ENCODE measurements at places on chromosomes 4 and X. TPM values are rescaled to one million over a fixed set of nuclear protein-coding genes. Genes with fewer than 3 reads are reported as not detected.
A peak's percentile ranks its signal among the peaks of the same experiment; 100 is the strongest.

DNA sequence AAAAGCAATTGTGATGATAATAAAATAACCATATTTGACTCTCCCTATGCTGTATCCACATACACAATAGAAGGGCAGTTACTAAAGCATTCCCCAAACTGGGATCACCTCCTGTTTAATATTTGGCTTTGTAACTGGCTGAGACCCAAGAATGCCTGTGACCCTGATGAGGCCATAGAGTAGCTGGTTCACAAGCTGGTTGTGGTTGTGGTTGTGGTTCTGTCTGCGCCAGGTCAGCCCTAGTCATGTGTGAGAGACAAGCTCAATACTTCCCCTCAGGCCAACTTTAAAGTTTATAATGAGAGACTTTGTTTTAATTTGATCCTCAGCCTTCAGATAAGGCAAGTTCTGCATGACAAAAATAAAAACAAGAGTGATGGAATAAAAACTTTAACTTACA, 209.9 kb downstream of the PARM1 start:
- no peak for DNase-seq

DNA sequence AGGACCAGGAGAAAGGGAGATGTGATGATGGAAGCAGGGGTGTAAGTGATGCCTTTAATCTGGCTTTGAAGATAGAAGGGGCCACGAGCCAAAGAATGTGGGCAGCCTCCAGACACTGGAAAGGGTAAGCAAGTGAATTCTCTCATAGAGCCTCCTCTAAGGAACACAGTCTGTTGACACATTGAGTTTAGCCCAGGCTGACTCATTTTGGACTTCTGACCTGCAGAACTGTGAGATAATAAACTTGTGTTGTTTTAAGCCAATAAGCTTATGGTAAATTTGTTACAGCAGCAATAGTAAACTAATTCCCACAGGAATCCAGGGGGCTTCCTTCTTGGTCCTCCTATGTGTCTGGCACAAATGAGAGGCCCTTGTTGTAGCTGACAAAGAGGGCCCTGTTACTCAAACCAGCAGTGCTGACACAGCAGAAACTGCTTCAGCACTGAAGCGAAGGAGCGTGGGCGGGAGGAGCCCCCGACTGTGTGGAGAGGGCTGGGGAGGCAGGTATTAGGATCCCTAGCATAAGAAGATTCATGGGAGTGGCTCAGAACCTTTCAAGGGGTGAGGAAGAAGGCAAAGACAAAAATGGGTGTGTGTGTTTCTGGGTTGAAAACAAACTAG, 268.7 kb downstream of the NR3C2 start:
- DNase-seq: no peak

DNA sequence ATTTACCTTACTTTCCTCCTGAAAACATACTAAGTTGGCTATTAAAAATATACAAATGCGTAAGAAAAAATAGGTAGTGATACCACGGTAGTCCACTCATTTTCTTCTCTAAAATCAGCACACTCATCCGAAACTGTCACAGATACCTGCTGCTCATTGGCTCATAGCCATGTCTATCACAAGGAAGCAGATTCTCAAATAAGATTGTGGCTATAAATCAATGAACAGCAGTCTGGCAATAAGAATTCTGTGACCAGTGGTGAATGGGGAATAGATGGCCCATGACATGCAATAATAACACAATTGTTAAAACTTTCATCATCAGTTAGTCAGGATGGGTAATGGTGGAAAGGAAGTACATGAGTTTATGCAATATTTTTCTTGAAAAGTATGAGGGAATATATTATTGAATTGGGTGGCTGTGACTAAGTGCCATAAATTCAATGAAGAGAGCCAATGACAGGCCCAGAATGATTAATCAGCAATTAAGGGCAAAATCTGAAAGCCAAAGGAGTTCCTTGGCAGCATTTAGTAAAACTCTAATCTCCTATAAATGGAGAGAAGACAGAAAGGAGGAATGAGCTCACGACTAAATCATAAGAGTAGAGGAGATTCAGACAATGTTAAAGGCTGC, 202.3 kb upstream of the NEIL3 start:
- DNase-seq: no peak

DNA sequence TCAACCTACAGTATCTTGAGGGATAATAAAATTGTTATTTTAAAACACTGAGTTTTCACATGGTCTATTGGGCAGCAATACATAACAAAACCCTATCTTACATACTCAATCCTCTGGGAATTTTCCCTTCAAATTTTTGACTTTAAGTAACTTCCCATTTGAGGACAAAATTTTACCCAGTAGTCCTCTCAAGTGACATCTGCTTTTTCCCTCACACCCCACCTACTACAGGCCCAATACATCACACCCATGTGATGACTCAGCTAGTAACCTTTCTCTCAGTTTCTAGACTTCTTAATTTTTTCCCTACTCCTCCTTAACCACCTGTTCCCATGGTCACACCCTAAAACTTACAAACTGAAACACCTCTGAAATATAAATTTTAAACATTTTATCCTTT, 12.2 kb upstream of the RAP1GDS1 start:
- no peak for DNase-seq

DNA sequence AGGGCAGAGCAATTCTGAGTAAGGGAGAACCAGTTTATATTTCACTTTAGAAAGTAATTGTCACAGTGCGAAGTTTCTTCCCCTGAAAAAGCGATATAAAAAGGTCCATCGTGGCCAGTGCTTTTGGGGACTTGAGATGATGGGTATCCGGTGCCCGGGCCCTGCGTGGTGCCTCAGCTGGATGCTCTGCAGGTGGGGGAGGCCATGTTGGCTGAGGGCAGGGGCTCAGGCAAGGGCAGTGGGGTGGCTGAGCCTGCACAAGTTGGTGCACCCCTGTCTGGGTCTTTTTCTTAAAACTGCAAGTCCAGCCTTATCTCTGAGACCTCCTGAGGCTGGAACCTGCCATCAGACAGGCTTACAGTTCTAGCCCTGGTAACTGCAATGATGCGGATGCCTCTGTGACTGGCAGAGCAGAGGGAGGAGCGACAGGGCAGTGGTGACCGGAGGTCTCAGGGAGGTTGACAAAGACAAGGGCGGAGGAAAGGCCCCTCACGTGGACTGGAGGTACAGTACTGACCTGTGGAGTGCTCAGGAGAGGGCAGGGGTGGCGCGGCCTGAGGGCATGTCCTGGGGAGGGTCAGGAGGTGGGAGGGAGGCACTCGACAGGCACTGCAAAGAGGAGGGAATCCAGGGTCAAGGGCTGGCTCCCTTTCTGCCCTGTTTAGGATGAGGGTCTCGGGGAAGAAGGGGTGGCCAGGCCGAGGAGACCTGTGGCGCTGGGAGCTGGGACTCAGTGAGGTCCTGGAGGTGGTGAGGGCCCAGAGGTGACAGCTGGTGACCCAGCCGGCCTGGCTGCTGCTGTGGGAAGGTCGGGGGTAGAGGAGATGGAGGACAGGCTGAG, 1.8 kb downstream of the RGS12 start:
- DNase-seq: no peak

DNA sequence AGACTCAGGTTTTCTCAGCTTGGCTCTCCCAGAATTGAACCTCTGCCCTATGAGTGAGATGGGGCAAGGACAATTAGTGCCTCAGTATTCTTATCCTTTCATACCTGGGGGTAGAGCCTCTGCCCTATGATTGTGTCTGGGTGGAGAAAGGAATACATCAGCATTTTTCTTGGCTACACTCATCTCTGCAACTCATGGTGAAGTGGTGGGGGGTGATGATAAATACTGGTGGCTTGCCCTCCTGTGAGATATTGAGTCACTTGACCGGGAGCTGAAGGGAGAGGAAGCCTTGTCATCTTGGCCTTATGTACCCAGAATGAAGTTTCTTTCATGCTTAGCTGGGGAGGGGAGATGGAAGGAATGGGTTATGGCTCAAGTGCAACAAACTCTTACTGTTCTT, 71.3 kb upstream of the ENOX2 start:
- DNase-seq: no peak

DNA sequence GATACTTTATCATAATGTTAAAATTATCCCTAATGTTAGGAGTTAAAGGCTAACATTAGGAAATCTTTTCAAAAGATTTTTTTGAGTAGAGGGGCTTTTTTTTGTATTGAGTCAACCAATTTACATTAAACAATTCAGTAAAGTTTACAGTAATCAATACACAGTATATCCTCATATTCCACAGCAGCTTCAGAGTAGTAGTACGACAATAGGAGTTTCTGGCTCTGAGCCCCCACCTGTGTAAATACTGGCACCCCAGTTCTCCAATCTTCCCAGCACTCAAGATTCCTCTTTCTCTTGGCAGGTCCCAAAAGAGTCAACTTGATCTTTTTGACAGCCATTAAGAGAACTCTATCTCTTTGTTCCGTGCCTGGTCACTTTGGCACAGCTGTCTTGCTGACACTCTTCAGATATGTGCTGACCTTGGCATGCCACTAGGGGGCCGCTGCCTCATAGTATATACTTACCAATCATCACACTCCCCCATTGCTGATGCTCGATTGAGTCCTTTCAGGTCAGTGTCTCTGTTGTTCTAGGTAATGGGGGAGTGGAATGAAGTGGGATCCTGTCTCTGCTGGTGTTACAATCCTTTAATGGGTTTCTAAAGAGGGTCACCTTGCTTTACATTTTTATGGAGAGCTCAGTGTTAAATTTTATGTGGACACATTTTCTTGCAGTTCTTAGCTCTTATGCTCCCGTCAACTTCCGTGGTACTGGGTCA, 19.5 kb upstream of the CCNI start:
- peak; percentile 83 for DNase-seq

DNA sequence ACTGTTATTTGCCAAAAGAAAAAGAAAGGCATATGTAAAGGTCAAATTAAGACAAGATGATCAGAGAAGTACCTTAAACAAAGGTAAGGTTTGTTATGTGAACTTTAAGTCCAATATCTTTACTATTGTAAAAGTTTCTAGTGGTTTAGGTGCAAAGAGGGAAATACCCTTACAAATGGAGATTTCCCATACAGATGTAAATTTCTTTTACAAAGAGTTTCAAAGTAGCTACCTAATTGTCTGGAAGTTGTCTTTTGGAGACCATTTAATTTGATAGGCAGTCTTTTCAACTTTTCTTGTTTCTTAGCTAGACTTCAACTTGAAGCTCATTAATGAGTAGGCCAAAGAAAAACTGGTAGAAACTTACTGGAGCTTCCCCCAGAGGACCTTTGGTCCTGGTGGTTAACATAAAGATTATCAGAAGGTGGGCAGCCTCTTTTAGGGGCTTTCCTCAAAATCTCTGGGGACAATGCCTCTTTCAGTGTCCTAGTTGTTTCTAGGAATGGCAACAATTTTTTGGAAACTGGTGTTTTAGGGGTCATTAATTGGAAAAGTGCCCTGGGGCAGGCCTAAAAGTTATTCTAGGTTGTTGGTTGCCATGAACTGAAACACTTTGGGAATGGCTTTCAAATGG, 297.3 kb downstream of the GUCY2F start:
- DNase-seq: no peak

- DNase-seq: no peak
Measured at GRCh38 chrX:119895843-119896326, at the start of gene AKAP14. AKAP14 (plus strand) TSS chrX:119895893; CDS start chrX:119903224, 7,331 bp downstream.

DNA sequence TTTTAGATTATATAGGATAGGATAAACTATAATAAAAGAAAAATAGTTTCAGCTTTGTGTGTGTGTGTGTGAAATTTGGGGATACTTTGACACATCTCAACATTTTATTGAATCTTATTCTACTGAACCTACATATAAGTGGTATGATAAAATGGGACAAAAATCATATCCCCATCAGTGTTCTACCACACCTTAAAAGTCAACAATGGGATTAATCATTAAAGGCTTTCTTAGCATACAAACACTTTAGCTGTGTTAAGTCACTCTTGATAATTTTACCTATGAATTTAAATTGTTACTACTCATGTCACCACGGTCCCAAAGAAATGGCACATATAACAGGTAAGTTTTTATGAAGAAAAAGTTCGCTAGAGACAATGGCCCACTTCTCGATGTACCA, 37.7 kb upstream of the LRBA start:
- no peak for DNase-seq

DNA sequence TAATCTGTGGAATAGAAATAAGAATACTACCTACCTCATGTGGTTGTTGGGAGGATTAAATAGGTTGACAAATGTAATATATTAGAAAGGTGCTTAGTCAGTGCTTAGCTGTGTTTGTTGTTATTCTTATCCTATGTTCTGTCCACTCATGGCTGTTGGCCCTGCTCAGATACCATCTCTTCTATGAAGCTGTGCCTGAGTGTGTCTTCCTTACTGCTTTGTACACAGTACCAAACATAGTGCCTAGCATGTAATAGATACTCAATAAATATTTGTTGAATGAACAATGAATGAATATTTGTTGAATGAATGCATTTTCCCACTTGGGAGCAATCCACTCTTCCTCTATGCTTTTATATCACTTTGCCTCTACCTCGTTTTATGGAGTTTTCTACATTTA, 57.2 kb downstream of the NHS start:
- DNase-seq: no peak

GRCh38 chrX:24982306-24982965, 33.3 kb downstream of the ARX start:
- no peak for DNase-seq

DNA sequence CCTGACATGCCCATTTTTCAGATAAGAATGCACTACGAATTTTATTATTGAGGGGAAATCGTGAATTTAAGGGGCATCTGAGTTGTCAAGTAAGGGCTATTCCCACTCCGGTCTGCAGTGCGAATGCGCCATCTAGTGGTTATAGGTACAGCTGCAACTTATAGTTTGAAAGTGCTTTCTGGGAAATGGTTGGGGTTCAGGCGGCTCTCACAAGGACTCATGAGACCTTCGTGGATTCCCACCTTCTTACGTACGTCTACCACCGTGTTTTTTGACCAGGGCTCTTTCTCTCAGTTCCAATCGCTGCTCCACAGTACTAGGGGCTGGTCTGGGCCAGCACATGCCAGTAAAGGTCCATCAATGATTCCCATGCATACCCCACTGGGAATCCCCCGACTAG, 12.3 kb downstream of the MSL3 start:
- DNase-seq: peak; percentile 21

DNA sequence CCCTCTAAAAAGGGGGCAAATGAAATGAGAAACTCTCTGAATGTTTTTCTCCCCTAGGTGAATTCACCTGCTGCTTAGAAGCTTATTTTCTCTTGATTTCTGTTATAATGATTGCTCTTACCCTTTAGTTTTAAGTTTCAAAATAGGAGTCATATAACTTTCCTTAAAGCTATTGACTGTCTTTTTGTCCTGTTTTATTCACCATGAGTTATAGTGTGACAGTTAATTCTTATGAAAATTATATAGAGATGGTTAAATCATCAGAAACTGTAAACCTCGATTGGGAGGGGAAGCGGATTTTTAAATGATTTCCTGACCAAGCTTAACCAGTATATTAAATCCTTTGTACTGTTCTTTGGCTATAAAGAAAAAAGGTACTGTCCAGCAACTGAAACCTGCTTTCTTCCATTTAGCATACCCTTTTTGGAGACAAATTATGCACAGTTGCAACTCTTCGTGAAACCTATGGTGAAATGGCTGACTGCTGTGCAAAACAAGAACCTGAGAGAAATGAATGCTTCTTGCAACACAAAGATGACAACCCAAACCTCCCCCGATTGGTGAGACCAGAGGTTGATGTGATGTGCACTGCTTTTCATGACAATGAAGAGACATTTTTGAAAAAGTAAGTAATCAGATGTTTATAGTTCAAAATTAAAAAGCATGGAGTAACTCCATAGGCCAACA, 4.2 kb downstream of the ALB start:
- no peak for DNase-seq

GRCh38 chr4:97027728-97028410, 1115.4 kb downstream of the STPG2 start:
- DNase-seq: no peak

GRCh38 chr4:155973639-155974475, 20.2 kb upstream of the CTSO start:
- DNase-seq: no peak

Gene COL4A5
- total RNA-seq: 12.4 TPM

Gene PDGFC
- 10.0 TPM for total RNA-seq

Gene ELF4
- 13.7 TPM for total RNA-seq

Gene SPANXA1
- not detected for total RNA-seq

Gene UCHL1
- total RNA-seq: 10.7 TPM
